ENCODE measurements at places on chromosomes 6 and 20. TPM values are rescaled to one million over a fixed set of nuclear protein-coding genes. Genes with fewer than 3 reads are reported as not detected.

The NCR2 gene
- not detected for total RNA-seq

The MCHR2 gene
- total RNA-seq: not detected

The HTR1B gene
- 0.87 TPM for total RNA-seq

The COL19A1 gene
- total RNA-seq: not detected

The BFSP1 gene
- 2.4 TPM for total RNA-seq

The PRSS35 gene
- 0.48 TPM for total RNA-seq

The GTSF1L gene
- total RNA-seq: not detected

The MAS1 gene
- total RNA-seq: not detected

The PNISR gene
- total RNA-seq: 54.3 TPM

The GSTA4 gene
- total RNA-seq: 16.8 TPM

The KPNA5 gene
- 8.7 TPM for total RNA-seq

The PLAGL2 gene
- total RNA-seq: 11.2 TPM

The DYNLT2 gene
- 0.24 TPM for total RNA-seq

- H3K4me1 ChIP-seq: peaks cover 61% of the 10 kb centered on the region
- H3K27me3 ChIP-seq: peaks cover 3% of the 10 kb centered on the region
- peak overlapping the region; percentile 83 for H3K4me3 ChIP-seq
- H3K36me3 ChIP-seq: no peaks in the 10 kb centered on the region
Observed at GRCh38 chr20:51529081-51529681, 13.3 kb downstream of the NFATC2 start.

DNA sequence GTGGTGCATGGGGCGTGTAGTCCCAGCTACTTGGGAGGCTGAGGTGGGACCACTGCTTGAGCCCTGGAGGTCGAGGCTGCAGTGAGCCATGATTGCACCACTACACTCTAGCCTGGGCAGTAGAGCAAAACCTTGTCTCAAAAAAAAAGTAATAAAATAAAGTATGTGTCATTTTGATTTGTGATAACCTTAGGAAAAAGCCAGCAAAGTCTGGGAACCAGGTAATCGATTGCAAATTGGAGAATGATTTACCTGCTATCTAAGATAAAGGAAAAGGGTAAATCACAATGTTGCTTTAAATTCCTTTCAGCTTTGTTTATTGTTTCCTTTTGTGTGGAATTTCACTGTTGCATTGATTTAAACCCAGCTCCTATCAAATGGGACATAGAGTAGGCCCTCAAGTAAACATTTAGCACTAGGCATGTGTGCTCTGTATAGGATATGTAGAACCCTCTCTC lies 59.0 kb downstream of the SGK1 start:
- no peak overlapping the region for H3K4me3 ChIP-seq
- no peak for DNase-seq
- H3K4me1 ChIP-seq: peaks cover 7% of the 10 kb centered on the region
- H3K27me3 ChIP-seq: no peaks in the 10 kb centered on the region

DNA sequence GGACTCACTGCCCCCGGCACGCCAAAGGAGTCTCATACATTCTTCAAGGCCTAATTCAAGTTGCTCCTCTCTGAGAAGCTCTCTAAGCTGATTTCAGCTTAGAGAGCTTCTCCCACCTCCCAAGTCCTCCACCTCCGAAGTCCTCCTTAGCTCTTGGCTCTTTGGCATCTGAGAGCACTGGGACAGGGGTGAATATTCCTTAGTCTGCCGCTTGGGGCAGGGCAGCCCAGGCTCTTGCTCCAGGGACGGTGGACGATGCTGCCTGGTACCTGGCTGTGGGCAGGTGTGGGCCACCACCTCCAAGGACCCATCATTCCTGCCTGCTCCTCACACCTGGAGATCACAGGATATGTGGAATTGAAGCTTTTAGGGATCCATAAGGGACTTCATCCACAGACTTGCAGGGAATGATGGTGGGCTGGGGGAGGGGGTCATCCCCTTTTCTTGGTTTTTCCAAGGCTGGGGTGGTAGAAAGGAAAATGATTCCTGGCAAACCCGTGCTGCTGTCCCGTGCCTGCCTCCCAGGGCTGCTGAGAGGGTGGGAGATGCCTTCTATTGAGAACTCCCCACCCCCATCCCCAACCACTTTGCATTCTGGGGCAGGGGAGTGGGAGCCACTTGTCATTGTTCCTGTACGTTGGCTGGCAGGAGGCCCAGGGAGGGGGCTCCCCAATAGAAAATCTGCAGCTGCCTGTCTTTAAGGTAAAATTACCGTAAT lies 57.4 kb downstream of the ARHGAP40 start:
- H3K27me3 ChIP-seq: peaks cover 27% of the 10 kb centered on the region
- no peak overlapping the region for H3K4me3 ChIP-seq
- no peaks in the 10 kb centered on the region for H3K36me3 ChIP-seq
- no peaks in the 10 kb centered on the region for H3K4me1 ChIP-seq

GRCh38 chr20:48621376-48622078 lies 206.3 kb downstream of the PREX1 start:
- peak; percentile 10 for DNase-seq
- peak overlapping the region; percentile 63 for H3K27ac ChIP-seq
- no peaks in the 10 kb centered on the region for H3K36me3 ChIP-seq
- H3K4me1 ChIP-seq: peaks cover 20% of the 10 kb centered on the region

- peaks cover 21% of the 10 kb centered on the region for H3K27me3 ChIP-seq
- peaks cover 13% of the 10 kb centered on the region for H3K4me1 ChIP-seq
- no peak for DNase-seq
Observed at GRCh38 chr20:50967586-50967985, 9.0 kb downstream of the MOCS3 start.

GRCh38 chr6:126795161-126795560 lies 323.3 kb upstream of the RSPO3 start:
- no peaks in the 10 kb centered on the region for H3K4me1 ChIP-seq
- DNase-seq: no peak
- H3K36me3 ChIP-seq: no peaks in the 10 kb centered on the region
- no peak overlapping the region for H3K27ac ChIP-seq
- no peaks in the 10 kb centered on the region for H3K27me3 ChIP-seq

GRCh38 chr6:120147071-120147871 lies 797.7 kb upstream of the MAN1A1 start:
- H3K27me3 ChIP-seq: no peaks in the 10 kb centered on the region
- no peak for DNase-seq
- no peak overlapping the region for H3K4me3 ChIP-seq
- no peaks in the 10 kb centered on the region for H3K4me1 ChIP-seq

- 0 out of 2 replicates have a peak, but pooled peaks cover 4% of the 10 kb centered on the region for H3K36me3 ChIP-seq
- no peak overlapping the region for H3K27ac ChIP-seq
- no peak overlapping the region for H3K4me3 ChIP-seq
- H3K27me3 ChIP-seq: no peaks in the 10 kb centered on the region
- H3K4me1 ChIP-seq: no peaks in the 10 kb centered on the region
- no peak for DNase-seq
Observed at GRCh38 chr6:91442342-91442741, 855.5 kb upstream of the MAP3K7 start.

GRCh38 chr20:47785854-47786764 lies 828 bp upstream of the SULF2 start:
- H3K4me1 ChIP-seq: peaks cover 7% of the 10 kb centered on the region
- peak; percentile 18 for DNase-seq
- H3K36me3 ChIP-seq: no peaks in the 10 kb centered on the region
- peak overlapping the region; percentile 75 for H3K4me3 ChIP-seq
- H3K27ac ChIP-seq: no peak overlapping the region
- H3K27me3 ChIP-seq: peaks cover 47% of the 10 kb centered on the region

GRCh38 chr6:26388441-26388840 lies 5.5 kb downstream of the BTN2A2 start:
- H3K4me3 ChIP-seq: no peak overlapping the region
- no peak overlapping the region for H3K27ac ChIP-seq
- H3K27me3 ChIP-seq: peaks cover 3% of the 10 kb centered on the region
- DNase-seq: no peak
- H3K4me1 ChIP-seq: peaks cover 33% of the 10 kb centered on the region
- H3K36me3 ChIP-seq: peaks cover 9% of the 10 kb centered on the region

DNA sequence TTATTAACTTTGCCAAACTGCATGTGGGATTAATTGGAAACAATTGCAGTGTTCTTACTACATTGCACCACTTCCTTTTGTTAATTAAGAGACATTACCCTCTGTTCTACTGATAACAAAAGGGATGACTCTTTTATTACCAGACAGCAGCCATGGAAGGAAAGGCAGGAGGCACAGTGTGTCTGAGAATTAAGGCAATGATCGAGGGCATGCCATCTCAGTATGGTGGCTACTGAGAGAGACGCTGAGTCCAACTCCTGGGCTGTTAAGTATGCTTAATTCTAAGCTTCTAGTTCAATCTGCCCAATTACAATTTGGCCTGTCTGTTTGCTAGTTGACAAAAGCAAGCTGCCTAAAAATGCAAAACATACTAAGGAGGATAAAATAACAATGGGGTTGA lies 227.4 kb downstream of the PHACTR1 start:
- no peak overlapping the region for H3K27ac ChIP-seq
- peaks cover 28% of the 10 kb centered on the region for H3K4me1 ChIP-seq
- DNase-seq: no peak
- H3K4me3 ChIP-seq: no peak overlapping the region
- H3K27me3 ChIP-seq: no peaks in the 10 kb centered on the region
- H3K36me3 ChIP-seq: no peaks in the 10 kb centered on the region

DNA sequence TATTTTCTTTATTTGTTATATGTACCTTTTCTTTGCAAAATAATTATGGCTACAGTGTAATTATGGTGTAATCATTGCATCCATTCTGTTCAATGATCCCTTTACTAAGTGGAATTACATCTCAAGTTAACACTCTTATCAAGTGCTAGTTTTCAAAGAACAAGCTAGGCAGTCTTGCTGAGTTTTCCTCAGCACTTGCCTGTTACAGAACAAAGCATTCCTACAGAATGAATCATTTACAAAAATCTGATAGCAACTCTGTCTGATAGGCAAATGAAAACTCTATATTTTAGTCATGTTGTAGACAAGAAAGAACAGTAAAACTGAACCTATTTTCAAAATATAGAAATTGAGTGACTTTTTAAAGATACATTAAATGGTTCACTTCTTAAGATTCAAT lies 109.8 kb upstream of the POU3F2 start:
- no peak for DNase-seq
- no peak overlapping the region for H3K27ac ChIP-seq
- no peak overlapping the region for H3K4me3 ChIP-seq
- H3K36me3 ChIP-seq: no peaks in the 10 kb centered on the region

DNA sequence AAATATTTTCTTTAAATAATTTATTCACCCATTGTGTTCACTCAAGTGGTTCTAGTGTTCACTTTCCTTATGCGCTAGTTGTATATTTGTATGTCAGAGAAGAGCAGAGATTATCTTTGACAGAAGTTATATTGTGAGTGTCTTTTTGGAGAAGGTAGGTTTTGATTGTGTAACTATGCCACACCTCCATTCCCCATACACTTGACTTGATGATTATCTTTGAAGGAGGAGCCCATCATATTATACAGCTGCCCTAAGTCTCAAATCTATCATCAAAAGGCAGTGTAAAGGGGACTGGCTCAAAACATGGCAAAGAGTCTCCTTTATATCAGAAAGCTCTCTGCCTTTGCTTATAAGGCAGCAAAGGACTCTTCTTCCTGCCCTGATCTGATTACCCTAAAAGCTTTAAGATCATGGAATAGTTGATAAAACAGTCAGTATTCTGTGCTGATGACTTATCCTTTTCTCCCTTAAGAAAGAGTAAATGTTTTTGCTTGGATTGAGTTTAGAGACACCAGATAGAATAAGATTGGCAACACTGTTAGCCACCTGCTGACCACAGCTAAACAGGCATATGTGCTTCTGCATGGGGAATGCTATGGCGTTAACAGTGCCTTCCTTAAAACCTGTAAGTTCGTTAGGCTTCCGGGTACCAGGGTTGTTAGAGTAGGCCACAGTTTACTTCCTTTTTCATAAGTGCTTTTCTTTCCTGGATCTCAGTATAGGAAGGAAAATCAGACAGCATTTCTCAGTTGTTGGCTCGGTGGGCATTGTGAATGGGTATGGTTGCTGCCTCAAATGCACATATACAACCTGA lies 22.6 kb downstream of the TOP1 start:
- H3K36me3 ChIP-seq: no peaks in the 10 kb centered on the region
- H3K27ac ChIP-seq: peak overlapping the region; percentile 80
- no peak overlapping the region for H3K4me3 ChIP-seq
- no peak for DNase-seq
- peaks cover 98% of the 10 kb centered on the region for H3K4me1 ChIP-seq

GRCh38 chr6:105794239-105794638 lies 291.9 kb upstream of the PRDM1 start:
- H3K27me3 ChIP-seq: no peaks in the 10 kb centered on the region
- no peak for DNase-seq
- peaks cover 69% of the 10 kb centered on the region for H3K4me1 ChIP-seq
- H3K4me3 ChIP-seq: no peak overlapping the region
- H3K36me3 ChIP-seq: no peaks in the 10 kb centered on the region

DNA sequence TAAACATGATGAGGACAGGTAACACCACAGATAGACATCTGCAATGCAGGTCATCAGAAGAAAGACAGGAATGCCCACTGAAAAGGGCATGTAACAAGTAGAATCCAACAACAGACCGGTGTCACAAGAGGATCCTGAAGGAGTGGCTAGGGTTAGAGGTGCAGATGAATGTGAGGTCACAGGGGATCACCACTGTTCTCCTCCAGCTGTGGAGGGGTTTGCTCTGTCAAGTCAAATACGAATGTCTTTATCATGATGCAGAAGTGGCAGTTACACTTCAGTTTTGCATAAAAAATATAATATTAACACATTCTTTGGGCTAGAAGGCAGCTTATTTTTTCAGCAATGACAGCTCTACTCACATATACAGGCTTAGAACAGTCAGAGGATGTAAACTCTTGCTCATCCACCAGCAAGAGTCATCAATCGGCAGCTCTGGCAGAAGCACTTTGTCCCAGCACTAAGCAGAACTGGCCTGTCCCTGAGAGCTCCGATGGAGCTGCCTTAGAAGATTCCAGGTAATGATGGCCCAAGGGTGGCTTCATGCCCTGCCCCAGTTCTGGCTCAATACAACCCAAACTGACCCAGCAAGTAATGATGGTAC lies 130.4 kb upstream of the TRAF3IP2 start:
- peaks cover 48% of the 10 kb centered on the region for H3K4me1 ChIP-seq
- H3K27me3 ChIP-seq: peaks cover 6% of the 10 kb centered on the region
- DNase-seq: peak; percentile 6
- 0 out of 2 replicates have a peak, but pooled peaks cover 13% of the 10 kb centered on the region for H3K36me3 ChIP-seq

DNA sequence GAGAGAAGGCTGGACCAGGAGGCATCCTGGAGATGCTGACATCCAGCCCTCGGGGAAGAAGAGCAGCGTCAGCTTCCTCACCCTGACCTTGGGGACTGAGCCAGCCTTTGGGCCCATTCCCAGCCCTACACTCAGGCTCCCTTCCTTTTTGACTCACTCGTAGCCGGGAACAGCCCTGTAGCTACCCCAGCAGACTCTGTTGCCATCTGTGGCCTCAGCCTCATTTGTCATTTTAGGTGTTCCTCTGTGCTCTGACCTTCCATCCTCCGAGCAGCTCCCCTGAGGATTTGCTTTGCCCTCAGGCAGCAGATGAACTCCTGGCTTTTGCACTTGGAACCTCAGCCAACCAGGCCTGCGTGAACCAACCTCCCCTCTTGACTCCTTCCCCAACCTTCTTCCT lies 67.5 kb downstream of the ELOVL2 start:
- no peak for DNase-seq
- H3K4me1 ChIP-seq: no peaks in the 10 kb centered on the region
- no peak overlapping the region for H3K4me3 ChIP-seq

GRCh38 chr20:35173576-35174192 lies 1.8 kb downstream of the PROCR start:
- H3K4me3 ChIP-seq: no peak overlapping the region
- H3K4me1 ChIP-seq: peaks cover 32% of the 10 kb centered on the region
- DNase-seq: no peak
- H3K27ac ChIP-seq: no peak overlapping the region
- peaks cover 2% of the 10 kb centered on the region for H3K27me3 ChIP-seq
- peaks cover 11% of the 10 kb centered on the region for H3K36me3 ChIP-seq

GRCh38 chr6:118350881-118351430 lies 197.1 kb upstream of the PLN start:
- peak overlapping the region; percentile 15 for H3K27ac ChIP-seq
- H3K27me3 ChIP-seq: no peaks in the 10 kb centered on the region

- H3K36me3 ChIP-seq: no peaks in the 10 kb centered on the region
- peaks cover 11% of the 10 kb centered on the region for H3K4me1 ChIP-seq
- peak; percentile 86 for DNase-seq
Observed at GRCh38 chr6:28597217-28597835, 71.6 kb downstream of the GPX5 start.

Measured in HFFc6 (cell line).